Stimulated activated CD8-positive, alpha-beta memory T cell treated with anti-CD3 and anti-CD28 coated beads, Interleukin-4, amount 100 ng/mL, for 4 hours (primary cell): ENCODE measurements at places on chromosomes 3 and 15.

DNA sequence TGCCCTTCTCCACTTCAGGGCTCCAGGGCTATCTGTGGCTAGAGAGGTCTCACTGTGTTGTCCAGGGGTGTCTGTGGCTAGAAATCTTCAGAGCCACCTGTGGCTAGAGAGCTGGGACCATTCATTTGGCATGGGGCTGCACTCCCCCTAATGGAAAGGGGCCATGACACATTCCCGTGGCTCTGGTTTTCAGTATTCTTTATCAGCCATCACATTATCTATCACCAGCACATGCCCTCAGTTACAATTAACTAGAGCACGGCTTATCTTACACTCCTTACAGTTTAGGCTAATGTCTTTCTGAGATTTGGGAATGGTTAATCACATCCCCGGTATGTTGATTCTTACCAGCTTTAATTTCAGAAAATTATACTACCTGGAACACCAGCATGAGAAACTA is 128.6 kb downstream of the RORA start:
- DNase-seq = no peak

DNA sequence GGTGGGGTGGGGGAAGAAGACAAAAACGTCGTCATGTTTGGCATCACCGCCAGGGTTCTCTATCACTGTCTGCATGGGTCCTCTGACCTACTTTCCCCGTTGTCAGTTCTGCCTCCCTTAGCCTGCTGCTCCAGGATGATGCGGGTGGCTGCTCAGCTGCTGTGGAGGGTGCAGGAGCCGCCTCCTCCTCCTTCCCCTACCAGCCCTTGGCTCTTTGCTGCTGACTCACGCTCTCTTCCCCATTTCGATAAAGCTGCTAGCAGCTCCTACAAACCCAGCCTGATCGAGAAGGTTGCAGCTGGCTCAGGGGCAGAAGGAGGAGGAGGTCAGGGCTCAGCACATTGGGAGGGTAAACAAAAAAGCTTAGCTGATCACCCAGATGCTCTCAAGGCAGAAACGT is 49.5 kb upstream of the SEC13 start:
- no peak for DNase-seq

DNA sequence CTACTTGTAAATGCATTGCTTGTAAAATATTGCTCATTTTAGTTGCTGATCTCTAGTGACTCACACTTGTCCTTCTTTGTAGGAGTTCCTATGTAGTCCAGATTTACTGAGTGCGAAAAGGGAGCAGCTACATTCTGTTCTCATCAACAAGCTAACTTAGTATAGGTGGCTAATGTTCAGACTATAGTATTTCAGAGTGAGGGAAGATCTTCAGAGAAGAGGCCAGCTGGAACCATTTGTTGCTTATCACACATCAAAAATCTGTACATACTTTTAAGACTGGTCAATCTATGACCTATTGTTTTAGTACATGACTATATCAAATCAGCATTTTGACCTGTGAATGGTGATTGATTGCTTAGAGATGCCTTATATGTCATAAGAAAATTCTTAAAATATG is 71.3 kb upstream of the THSD4 start:
- DNase-seq = no peak

DNA sequence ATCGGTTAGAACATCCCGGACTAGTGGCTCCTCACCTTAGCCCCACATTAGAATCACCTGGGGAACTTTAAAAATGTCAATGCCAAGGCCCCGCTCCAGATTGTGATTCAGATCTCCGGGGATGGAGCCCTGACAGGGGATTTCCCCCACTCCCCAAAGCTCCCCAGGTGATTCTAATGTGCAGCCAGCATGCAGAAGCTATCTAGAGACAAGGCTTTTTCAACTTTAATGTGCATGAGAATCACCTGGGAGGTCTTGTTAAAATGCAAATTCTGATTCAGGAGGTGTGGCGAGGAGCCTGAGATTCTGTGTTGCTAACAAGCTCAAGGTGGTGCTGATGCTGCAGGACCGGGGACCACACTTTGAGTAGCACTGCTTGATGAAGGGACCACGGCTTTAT is 156.7 kb downstream of the RAB11A start:
- DNase-seq = no peak
